ENCODE measurements at places on chromosomes 4 and X. TPM values are rescaled to one million over a fixed set of nuclear protein-coding genes. Genes with fewer than 3 reads are reported as not detected.

Gene GSX2
- total RNA-seq, result not detected

Gene DCAF4L1
- 0.24 TPM for total RNA-seq

Gene CXCL8
- 0.27 TPM for total RNA-seq

GRCh38 chrX:118189000-118189399, 72.4 kb upstream of the KLHL13 start:
- H3K27me3 ChIP-seq, result no peaks in the 10 kb centered on the region
- no peaks in the 10 kb centered on the region for H3K36me3 ChIP-seq
- no peaks in the 10 kb centered on the region for H3K4me1 ChIP-seq

- H3K27me3 ChIP-seq, result no peaks in the 10 kb centered on the region
- H3K27ac ChIP-seq, result no peak overlapping the region
- H3K36me3 ChIP-seq, result peaks cover 14% of the 10 kb centered on the region
- no peak overlapping the region for H3K4me3 ChIP-seq
These were observed 4.1 kb upstream of the SCRG1 start for GRCh38 chr4:173403051-173403450.

Measured in chondrocyte (in vitro differentiated cells).